Stimulated activated CD4-positive, alpha-beta T cell treated with anti-CD3 and anti-CD28 coated beads, Interleukin-4, amount 100 ng/mL, for 24 hours (primary cell): ENCODE measurements at places on chromosomes 6 and 20.

DNA sequence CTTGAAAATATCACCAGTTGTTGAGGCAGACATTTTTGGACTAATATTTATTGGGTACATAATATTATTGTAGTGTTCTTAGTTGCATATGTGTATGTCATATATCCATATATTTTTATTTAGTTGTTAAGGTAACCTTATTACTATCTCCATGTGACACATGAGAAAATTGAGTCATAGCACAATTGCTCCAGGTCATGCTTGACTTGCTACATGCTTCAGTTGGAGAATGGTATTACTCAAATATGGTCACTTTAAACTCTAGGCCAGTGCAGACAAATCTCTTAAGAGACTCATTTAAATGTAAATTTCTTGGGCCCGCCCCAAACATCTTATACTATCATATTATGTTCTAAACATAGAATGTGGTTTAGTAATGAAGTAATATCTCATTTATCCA, 246.1 kb downstream of the RIMS1 start:
- no peak for DNase-seq

DNA sequence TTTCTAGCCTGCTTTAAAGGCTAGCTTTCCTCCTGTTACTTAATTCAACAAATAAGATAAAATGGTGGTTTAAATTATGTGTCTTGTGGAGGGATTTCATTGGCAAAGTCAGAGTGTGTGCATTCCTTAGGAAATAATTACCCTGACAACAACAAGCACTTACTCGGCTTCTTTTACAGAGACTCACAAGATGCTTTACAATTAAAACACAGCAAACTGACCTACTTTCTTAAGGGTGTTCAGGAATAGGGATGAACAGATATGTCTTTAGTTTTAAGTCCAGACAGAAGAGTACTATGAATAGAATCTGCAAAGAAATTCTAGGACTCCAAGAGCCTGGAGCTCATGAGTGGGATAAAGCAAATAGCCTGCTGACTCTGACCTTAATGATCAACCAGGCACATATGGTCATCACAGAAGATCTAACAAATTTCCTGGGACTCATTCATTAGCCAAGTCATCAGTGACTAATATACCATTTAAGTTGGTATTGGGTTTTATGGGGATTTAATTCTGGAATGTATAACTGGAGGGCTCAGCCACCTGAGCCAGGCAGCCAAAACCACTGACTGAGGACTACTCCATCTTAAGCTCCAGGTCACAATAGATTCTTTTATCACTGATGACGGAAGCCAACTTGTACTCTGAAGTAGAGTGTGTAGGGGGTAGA, 161.8 kb upstream of the RIMS1 start:
- DNase-seq = no peak

DNA sequence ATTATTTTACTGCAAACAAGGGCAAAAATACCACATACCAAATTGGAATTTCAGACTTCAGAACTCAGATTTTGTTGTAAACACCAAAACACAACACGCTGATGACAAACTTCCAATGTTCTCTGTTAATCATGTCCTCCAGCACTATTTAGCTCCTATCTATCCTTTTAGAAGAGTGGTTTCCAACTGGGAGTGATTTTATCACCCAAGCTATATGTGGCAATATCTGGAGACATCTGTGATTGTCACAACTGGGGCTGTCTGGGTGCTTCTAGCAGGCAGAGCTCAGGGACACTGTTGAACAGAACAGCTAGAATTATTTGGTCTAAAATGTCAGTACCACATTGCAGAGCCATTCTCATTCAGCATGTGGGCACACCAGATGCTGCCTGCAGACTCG, 244.6 kb downstream of the FOXC1 start:
- DNase-seq = no peak

GRCh38 chr20:42051921-42052320, 433.7 kb upstream of the CHD6 start:
- no peak for DNase-seq

DNA sequence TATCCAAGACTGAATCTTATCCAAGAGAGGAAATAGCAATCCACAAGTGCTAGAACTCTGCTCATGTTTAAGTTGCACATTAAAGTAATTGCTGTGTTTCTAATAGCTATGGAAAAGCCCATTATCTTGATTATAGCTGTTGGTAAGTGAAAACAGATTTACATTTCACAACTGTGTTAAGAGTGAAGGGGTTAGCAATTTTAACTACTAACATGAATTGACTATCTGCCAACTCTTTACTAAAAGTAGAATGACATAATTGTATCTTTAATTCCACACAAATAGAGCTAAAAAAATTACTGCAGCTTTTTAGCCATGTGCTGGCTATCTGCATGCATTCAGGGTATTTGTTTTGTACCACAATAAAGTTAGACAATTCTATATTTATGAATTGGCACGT, 277.9 kb upstream of the IRAK1BP1 start:
- no peak for DNase-seq

GRCh38 chr20:50302341-50303057, 111.9 kb downstream of the CEBPB start:
- DNase-seq = no peak

GRCh38 chr6:99310553-99310952, 38.9 kb downstream of the FAXC start:
- DNase-seq = no peak

DNA sequence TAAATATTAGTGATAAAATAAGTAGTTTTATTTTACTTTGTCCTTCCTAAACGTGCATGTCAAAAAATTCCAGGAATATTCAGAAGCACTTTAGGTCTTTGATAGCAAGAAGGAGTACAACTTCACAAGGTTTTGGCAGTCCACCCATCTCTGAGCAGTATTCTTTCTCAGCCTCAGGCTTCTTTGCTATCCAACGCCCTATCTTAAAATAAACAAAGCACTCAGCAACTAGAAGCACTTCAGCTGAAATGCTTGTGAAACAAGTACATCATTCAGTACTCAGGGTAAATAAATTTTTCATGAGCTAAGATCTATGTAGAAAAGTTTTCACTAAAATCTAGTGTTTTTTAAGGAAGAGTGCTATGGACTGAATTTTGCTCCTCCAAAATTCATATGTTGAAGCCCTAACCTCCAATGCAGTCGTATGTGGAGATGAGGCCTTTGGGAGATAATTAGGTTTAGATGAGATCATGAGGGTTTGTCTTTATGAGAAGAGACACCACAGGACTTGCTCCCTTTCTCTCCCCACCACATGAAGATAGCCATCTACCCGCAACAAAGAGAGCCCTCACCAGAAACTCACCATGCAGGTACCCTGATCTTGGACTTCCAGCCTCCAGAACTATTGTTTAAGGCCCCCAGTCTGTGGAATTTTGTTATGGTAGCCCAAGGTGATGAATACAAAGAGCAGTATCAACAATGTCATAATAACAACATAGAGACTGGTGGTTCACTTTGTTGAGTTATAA, 539.1 kb downstream of the TFAP2A start:
- no peak for DNase-seq
